Heart right ventricle (tissue), 16 donors: ENCODE measurements at places on chromosomes 12 and 14. TPM values are rescaled to one million over a fixed set of nuclear protein-coding genes. Genes with fewer than 3 reads are reported as not detected.

The BCL2L14 gene
- total RNA-seq: 0.49 TPM

DNA sequence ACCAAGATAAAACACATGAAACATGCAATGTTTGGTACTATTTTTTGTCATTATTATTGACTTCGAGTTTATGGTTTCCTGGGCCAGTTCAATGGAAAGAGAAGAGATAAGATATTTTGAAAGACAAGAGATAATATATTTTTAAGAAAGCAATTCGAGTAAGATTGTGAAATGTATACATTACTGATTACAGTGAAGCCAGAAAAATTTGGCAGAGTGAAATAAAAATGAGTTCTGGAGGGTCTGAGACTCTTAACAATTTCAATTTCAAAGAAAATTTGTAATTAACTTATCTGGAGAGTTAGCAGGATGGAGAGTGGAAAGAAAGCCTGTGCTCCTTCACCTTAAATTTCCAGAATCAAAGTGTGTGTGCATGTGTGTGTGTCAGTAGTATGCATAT is 17.3 kb downstream of the CCER1 start:
- H3K36me3 ChIP-seq: no peaks in the 10 kb centered on the region
- H3K27me3 ChIP-seq: no peaks in the 10 kb centered on the region
- no peak overlapping the region for H3K27ac ChIP-seq

The CAPS2 gene
- 13.4 TPM for total RNA-seq

- H3K36me3 ChIP-seq: no peaks in the 10 kb centered on the region
- no peaks in the 10 kb centered on the region for H3K4me1 ChIP-seq
- peaks cover 7% of the 10 kb centered on the region for H3K27me3 ChIP-seq
- H3K4me3 ChIP-seq: no peak overlapping the region
- no peak overlapping the region for H3K27ac ChIP-seq
These were observed 31.2 kb upstream of the KCNH5 start for GRCh38 chr14:63076488-63076887.

The MTRFR gene
- total RNA-seq: 10.8 TPM

- H3K27me3 ChIP-seq: no peaks in the 10 kb centered on the region
- peak; percentile 24 for DNase-seq
- H3K27ac ChIP-seq: no peak overlapping the region
- H3K4me1 ChIP-seq: no peaks in the 10 kb centered on the region
These were observed 120.5 kb upstream of the DDHD1 start for GRCh38 chr14:53273671-53274072.

- H3K4me3 ChIP-seq: peak overlapping the region; percentile 59
- peaks cover 13% of the 10 kb centered on the region for H3K4me1 ChIP-seq
- no peak overlapping the region for H3K27ac ChIP-seq
- DNase-seq: peak; percentile 6
- H3K36me3 ChIP-seq: no peaks in the 10 kb centered on the region
- peaks cover 39% of the 10 kb centered on the region for H3K27me3 ChIP-seq
These were observed 88.8 kb downstream of the GALNT8 start for GRCh38 chr12:4809013-4809448.

DNA sequence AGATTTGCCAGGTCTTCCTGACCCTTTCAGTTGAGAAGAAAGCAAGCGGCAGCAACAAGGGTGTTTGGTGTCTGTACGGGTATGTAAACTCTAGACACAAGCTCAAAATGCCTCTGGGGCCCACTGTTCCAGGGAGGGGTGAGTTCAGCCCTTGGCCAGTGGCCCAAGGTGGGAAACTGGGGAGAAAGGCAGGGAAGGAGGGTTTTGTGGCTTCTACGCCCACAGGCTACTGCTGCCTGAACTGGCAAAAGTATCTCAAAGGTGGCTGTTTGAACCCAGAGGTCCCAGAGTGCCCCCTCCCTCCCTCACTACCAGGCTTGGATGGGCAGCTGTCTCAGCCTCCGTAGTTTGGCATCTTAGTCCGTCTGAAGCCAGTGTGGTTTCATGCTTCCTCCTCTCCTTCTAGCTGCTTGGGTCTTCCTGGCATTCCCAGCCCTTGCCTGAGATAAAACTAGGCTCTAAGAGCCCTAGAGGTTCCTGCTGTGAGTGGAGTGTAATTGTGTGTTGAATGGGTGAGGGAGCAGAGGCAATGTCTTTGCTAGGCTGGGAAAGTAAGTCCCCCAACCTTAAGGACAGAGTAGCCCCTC is 5.5 kb downstream of the HOXC5 start:
- peaks cover 11% of the 10 kb centered on the region for H3K4me1 ChIP-seq
- DNase-seq: no peak
- H3K27me3 ChIP-seq: peaks cover 17% of the 10 kb centered on the region
- no peaks in the 10 kb centered on the region for H3K36me3 ChIP-seq
- H3K27ac ChIP-seq: no peak overlapping the region
